ENCODE measurements at places on chromosomes 7 and 10. TPM values are rescaled to one million over a fixed set of nuclear protein-coding genes. Genes with fewer than 3 reads are reported as not detected.

SCIN gene
- not detected for total RNA-seq

NRP1 gene
- total RNA-seq = 6.1 TPM

- H3K36me3 ChIP-seq = no peaks in the 10 kb centered on the region
- DNase-seq = no peak
- H3K4me3 ChIP-seq = no peak overlapping the region
- peaks cover 21% of the 10 kb centered on the region for H3K4me1 ChIP-seq
- H3K27me3 ChIP-seq = peaks cover 16% of the 10 kb centered on the region
These were observed 122.2 kb upstream of the PRSS58 start for GRCh38 chr7:142380069-142380468.

- H3K36me3 ChIP-seq = no peaks in the 10 kb centered on the region
- H3K27ac ChIP-seq = no peak overlapping the region
- peaks cover 8% of the 10 kb centered on the region for H3K27me3 ChIP-seq
- DNase-seq = no peak
- H3K4me1 ChIP-seq = peaks cover 3% of the 10 kb centered on the region
These were observed 311.3 kb upstream of the ZMIZ1 start for GRCh38 chr10:78757344-78757925.

- H3K27ac ChIP-seq = no peak overlapping the region
- H3K4me3 ChIP-seq = no peak overlapping the region
- no peaks in the 10 kb centered on the region for H3K4me1 ChIP-seq
- no peaks in the 10 kb centered on the region for H3K36me3 ChIP-seq
These were observed 11.0 kb downstream of the DLG5 start for GRCh38 chr10:77915319-77916105.

ECHDC3 gene
- total RNA-seq = not detected

ARMC3 gene
- not detected for total RNA-seq

OR2A42 gene
- 0.09 TPM for total RNA-seq

DNA sequence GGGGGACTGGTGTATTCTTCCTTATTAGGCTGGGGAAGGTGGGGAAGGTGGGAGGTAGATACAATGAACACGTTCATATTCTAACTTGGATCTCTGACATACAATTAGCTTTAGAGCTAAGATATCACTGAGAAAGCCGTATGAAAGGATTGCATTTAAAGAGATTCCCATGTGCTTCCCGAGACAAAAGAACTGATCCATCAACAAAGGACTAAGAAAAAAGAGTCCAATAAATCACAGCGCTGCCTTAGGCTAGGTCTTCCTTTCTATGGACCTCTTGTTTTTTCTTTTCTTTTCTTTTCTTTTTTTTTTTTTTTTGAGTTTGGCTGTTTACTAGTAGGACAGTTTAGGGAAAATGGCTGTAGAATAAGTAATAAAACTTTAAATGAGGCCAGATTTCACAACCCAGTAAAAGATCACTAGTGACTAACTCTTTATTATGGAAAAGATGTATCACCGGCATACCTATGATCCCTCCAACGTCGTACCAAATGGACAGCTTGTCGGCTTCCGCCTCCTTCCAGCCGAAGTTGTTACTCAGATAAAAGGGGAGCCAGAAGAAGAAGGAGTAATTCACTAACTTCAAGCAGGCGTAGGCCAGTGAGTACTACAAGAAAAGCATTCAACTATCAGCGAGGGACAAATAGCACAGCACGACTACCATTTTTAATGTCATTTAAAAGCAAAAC, 50.0 kb downstream of the SLC37A3 start:
- no peak for DNase-seq
- peaks cover 75% of the 10 kb centered on the region for H3K36me3 ChIP-seq
- no peak overlapping the region for H3K4me3 ChIP-seq
- peaks cover 21% of the 10 kb centered on the region for H3K4me1 ChIP-seq
- H3K27ac ChIP-seq = no peak overlapping the region

GRCh38 chr7:142992427-142992826, 30.3 kb upstream of the KEL start:
- H3K27ac ChIP-seq = no peak overlapping the region
- H3K4me1 ChIP-seq = no peaks in the 10 kb centered on the region
- H3K36me3 ChIP-seq = no peaks in the 10 kb centered on the region
- peaks cover 10% of the 10 kb centered on the region for H3K27me3 ChIP-seq
- no peak for DNase-seq

All from activated T-helper 2 cell treated with anti-CD3 and anti-CD28 coated beads, Interferon-gamma antibody, Interleukin-2, Interleukin-4, amounts not matched to agents 10 μg/mL and 5 μg/mL and 100 μg/mL, durations not matched to agents 14 hours and 24 hours and 36 hours (primary cell).